Left renal cortex interstitium (tissue), 4 donors: ENCODE measurements at places on chromosomes 3 and 15. TPM values are rescaled to one million over a fixed set of nuclear protein-coding genes. Genes with fewer than 3 reads are reported as not detected.

DNA sequence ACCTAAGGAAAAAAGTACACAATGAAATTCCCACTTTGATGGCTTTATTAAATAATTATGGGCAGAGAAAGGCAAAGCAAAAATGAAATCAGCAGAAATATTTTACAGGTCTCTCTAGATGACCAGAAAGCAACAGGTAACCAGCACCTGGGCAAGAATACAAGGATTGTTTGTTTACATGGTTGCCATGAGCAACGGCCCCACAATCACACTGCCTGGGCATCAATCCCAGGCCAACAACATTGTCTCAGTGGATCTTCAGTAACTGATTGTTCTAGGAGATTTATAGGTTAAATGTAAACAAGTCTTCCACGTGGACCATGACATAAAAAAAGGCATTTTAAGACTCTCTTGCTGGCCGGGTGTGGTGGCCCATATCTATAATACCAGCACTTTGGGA, 82.6 kb downstream of the PDZRN3 start:
- DNase-seq: no peak

Gene SLC22A13
- 1.5 TPM for polyA plus RNA-seq

- DNase-seq: no peak
Measured at GRCh38 chr15:65231306-65231705, 20.0 kb upstream of the CILP start.

DNA sequence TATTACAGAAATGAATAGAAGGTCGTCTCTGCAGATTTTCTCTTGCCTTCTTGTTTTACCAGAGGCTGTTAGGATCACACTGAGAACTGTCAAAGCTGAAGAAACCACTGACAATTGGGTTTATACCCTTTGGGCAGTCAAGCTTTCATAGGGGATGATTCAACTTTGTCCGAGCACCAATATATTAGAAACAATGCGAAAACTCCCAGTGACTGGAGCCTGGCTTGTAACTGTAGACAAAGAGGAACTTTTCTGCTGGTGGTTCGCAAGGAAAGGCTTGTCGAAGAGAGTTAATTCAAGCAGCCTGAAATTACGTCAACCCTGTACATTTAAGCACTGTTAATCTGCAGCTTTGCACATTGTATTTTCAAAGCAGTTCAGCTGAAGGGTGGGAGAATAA, 193.2 kb upstream of the ZNF385D start:
- no peak for DNase-seq

Gene P2RY14
- 0.79 TPM for polyA plus RNA-seq
